Epithelial cell of alveolus of lung (primary cell): ENCODE measurements at places on chromosomes 4 and X. TPM values are rescaled to one million over a fixed set of nuclear protein-coding genes. Genes with fewer than 3 reads are reported as not detected.

Gene EGF
- total RNA-seq, result 0.08 and 0.13 TPM in 2 replicates

Gene S100P
- total RNA-seq, result 0.39 TPM in 1 of 2 replicates, not detected in the other

Gene FAM156B
- total RNA-seq, result 14.4 and 22.3 TPM in 2 replicates

Gene ADH7
- total RNA-seq, result not detected in 2 replicates
